Smooth muscle cell of the pulmonary artery (primary cell): ENCODE measurements at places on chromosomes 11 and 22. TPM values are rescaled to one million over a fixed set of nuclear protein-coding genes. Genes with fewer than 3 reads are reported as not detected.

Gene PLCB3
- total RNA-seq, result 39.9 and 51.0 TPM in 2 replicates

Gene SSTR3
- not detected in 2 replicates for total RNA-seq

Gene GAL3ST1
- 0.23 and 0.39 TPM in 2 replicates for total RNA-seq

Gene MS4A6E
- total RNA-seq, result not detected in 2 replicates

Gene CLTCL1
- 16.9 and 23.8 TPM in 2 replicates for total RNA-seq

Gene JAML
- not detected in 2 replicates for total RNA-seq

Gene KDM4D
- 0.36 and 0.52 TPM in 2 replicates for total RNA-seq

Gene EHBP1L1
- total RNA-seq, result 97.6 and 153 TPM in 2 replicates

Gene TIMM10
- 18.6 and 24.2 TPM in 2 replicates for total RNA-seq

Gene HEPN1
- not detected in 2 replicates for total RNA-seq
